Activated CD8-positive, alpha-beta memory T cell treated with anti-CD3 and anti-CD28 coated beads for 1 hour (primary cell): ENCODE measurements at places on chromosomes 4 and X.

DNA sequence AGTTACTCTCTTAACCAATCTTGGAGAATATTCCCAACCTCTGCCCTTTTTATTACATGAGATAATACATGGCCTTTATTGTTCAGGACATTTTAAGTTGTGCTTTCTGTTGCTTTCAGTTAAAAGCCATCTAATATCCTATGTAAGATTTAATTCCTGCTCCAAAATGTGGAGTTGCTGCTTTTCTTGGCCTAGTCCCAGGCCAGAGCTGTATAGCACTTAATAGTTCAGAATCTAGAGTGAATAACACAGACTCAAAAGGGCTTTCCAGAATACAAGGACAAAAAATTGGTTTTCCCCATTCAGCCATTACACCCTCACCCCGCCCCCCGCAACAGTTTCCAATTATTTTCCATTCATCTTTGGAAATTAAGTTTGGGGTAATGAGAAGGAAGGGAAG lies 144.3 kb upstream of the SMAD1 start:
- DNase-seq: no peak

- no peak for DNase-seq
Observed at GRCh38 chrX:118779581-118779980, 44.0 kb upstream of the ZCCHC12 start.

- DNase-seq: no peak
Observed at GRCh38 chr4:917466-917865, 14.7 kb downstream of the GAK start.

- DNase-seq: no peak
Observed at GRCh38 chrX:47583240-47583861, 1.1 kb downstream of the TIMP1 start.

GRCh38 chrX:18871970-18872369 lies 111.9 kb downstream of the PHKA2 start:
- no peak for DNase-seq

GRCh38 chr4:6348408-6348807 lies 78.8 kb downstream of the WFS1 start:
- DNase-seq: no peak

DNA sequence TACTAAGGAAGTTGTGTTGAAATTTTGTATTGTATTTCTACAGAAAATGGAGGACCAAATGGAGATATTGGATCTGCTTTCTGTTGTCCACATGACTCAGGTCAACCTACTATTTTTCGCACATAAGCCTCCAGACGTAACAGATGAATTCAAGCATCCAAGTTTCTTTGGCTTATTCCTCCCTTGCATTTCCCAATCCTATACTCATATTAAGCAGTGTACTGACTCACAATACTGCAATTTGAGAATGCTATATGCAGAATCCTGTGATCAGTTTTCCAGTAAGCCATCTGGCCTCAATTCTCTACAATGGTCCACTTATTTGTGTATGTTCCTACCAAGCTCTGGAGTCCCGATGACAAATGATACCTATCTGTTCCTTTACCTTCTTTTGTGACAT lies 75.7 kb downstream of the ASB9 start:
- DNase-seq: no peak

GRCh38 chr4:56973336-56973735 lies 4.1 kb downstream of the NOA1 start:
- no peak for DNase-seq

- no peak for DNase-seq
Observed at GRCh38 chr4:180120068-180120467, 2123.1 kb upstream of the TENM3 start.

DNA sequence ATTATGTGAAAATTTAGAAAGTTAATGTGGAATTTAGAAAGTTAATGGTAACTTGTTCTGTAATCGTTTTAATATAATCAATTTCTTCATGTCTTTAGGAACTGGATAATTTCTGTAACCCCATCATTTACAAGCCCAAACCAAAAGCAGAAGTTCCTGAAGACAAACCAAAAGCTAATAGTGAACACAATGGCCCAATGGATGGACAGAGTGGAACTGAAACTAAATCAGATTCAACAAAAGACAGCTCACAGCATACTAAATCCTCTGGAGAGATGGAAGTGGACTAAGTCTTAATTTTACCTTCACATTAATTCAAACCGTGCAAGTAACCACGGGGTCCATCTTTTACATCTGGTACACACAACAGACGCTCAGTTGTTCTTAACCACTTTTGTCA lies 48.1 kb upstream of the PLK4 start:
- DNase-seq: no peak

- DNase-seq: no peak
Observed at GRCh38 chrX:63330681-63331080, 20.5 kb downstream of the SPIN4 start.

DNA sequence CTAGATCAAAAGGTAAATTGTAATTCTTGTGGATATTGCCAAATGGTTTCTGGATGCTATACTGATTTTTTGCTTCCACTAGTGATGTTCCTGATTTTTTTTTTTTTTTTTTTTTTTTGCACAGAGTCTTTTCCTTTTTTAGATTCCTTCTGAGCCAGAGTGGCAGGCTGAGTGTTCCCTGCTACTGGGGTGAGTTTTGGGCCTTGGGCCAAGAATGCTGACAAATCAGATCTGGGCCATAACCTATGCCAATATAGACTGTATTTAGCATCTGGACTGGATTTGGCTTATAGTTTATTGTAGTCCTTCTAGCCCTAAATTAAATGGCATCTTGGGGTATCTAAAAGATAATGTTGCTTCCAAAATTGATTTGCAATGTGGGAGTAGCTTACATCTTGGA lies 52.8 kb downstream of the REPS2 start:
- DNase-seq: no peak

DNA sequence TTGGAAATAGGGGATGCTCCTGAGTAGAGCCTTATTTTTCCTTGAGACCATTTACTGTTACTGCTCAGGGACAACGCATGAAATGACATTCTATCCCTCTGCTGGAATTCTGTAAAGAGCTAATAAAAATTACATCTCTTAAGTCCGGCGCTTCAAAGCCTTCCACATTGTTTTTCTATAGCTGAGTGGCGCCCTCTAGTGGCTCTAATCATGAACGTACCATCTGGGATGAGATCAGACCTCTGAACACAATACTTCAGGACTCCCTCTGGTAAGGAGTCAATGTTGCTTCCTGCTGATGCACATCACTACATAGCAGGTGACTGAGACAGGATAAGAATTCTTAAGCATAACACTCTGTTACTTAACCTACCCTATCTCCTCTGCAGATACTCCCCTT lies 6.0 kb downstream of the HMGN5 start:
- DNase-seq: peak; percentile 17

DNA sequence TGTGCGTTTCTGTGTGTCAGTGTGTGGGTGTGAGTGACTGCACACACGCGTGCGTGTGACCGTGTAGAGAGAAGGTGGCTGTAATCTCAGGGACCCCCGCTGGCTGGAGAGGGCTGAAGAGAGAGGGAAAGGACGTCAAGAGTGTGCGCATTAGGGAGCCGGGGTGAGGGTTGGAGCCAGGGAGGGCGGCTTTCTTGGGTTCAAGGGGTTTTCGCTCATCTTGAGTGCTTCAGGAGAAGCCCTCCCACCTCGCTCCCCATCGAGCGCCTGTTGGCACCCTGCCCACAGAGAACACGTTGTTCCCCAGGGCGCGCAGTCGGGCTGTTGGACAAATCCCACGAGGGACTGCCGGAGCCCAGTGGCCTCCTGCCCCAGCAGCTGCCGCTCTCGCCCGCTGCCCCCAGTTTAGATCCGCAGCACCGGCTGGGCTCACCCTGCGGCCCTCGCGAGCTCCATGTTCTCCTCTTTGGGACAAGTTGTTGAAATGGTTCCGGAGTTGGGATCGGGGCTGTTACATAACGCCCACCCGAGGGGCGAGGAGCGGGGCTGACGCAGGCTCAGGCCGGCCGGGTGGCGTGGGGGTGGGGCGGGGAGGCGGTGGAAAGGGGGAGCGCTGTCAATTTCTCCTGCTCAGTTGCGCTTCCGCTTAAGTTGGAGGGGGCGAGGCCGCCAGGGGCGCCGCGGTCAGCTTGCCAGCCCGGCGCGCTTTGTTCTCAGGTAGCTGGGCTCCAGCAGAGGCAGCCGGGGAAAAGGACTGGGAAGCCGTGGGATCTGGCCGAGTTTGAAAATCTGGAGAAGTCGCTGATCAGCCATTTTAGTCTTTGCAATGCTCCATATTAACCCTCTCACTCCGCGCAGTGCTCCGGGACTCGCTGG lies 1.6 kb downstream of the GRIA2 start:
- DNase-seq: no peak

- no peak for DNase-seq
Observed at GRCh38 chr4:94400191-94400590, 51.6 kb upstream of the PDLIM5 start.

- no peak for DNase-seq
Observed at GRCh38 chr4:149141391-149141790, 674.3 kb downstream of the IQCM start.
